NCI-H187 treated with DMSO at 0.1 percent for 48 hours (cell line): ENCODE measurements at places on chromosomes 3 and 15.

- no peak for DNase-seq
Measured at GRCh38 chr3:123021996-123022510, 5.5 kb downstream of the SEMA5B start.

- no peak for DNase-seq
Measured at GRCh38 chr3:175869404-175869803, 1010.3 kb downstream of the NAALADL2 start.

DNA sequence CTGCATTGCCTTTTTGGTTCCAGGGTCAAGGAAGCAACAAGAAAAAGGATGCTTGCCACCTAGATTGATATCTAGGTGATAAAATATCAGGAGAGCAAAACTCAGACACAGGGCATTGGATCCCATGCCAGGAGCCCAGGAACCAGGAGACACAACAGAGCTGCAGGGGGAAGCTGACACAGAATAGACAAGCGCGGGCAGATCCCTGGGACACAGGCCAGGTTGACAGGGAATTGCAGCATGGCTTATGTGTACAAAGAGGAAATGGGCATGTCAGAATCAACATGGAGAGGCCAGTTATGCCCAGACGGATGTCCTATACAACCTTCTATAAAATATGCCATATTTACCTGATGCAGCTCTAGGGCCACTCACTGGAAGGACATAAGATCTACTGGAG, 84.2 kb downstream of the SEMA6D start:
- no peak for DNase-seq

GRCh38 chr3:123489400-123490004, 40.6 kb upstream of the ADCY5 start:
- no peak for DNase-seq

GRCh38 chr3:114827495-114827894, 319.6 kb downstream of the ZBTB20 start:
- DNase-seq, result no peak

DNA sequence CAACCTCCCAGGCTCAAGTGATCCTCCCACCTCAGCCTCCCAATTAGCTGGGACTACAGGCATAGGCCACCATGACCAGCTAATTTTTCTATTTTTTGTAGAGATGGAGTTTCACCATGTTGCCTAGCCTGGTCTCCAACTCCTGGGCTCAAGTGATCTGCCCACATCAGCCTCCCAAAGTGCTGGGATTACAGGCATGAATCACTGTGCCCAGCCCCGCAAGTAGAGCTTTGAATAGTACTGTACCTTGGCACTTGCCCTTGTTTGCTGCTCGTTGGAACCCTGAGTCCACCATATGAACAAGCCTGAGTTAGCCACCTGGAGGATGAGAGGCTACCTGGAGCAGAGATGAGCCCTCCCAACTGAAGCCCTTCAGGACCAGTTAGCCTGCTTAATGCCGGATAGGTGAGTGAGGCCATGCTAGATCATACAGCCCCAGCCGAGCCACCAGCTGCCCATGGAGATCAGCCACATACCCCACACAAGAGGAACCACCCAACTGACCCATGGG, 267.9 kb downstream of the SHQ1 start:
- no peak for DNase-seq

- DNase-seq, result no peak
Measured at GRCh38 chr15:85456798-85457197, 76.4 kb downstream of the AKAP13 start.

DNA sequence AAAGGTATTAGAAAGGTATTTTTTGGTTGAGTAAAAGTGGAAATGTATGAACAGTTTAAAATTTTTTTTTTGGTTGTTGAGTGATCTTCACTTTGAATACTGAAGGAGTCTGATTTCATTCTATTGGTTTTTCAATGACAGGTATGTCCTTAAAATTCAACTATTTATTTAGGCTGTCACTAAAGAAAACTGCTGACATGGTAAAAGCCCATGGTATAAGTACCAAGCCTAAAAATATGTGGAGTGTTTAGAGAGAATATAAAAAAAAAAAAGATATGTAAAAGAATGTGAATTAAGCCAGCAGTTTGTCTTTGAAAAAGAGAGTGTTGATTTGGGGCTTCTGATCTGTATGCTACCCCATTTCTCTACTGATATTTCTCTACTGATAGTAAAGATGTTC, 90.3 kb upstream of the SUCLG2 start:
- DNase-seq, result no peak

GRCh38 chr15:56734013-56734635, 815 bp upstream of the ZNF280D start:
- no peak for DNase-seq

GRCh38 chr3:143482106-143483088, 362.8 kb downstream of the CHST2 start:
- no peak for DNase-seq

DNA sequence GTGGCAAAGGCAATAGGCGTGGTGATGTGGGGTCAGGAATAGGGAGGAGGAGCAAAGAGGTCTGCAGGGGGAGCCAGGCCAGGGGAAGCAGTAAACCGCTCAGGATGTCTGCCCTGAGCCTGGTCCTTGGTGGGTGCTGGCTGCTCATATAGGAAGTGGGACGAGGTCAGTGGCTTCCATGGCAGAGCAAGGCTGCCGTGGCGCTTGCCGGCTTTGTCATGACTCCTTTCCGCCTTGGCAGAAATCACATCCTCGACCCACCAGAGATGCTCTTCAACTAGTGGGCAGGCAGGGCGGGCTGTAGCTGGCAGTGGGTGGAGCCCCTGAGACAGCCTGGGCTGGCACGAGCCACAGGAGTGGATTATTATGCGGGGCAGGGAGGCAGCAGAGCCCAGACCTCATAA, 13.1 kb upstream of the SKOR1 start:
- no peak for DNase-seq

DNA sequence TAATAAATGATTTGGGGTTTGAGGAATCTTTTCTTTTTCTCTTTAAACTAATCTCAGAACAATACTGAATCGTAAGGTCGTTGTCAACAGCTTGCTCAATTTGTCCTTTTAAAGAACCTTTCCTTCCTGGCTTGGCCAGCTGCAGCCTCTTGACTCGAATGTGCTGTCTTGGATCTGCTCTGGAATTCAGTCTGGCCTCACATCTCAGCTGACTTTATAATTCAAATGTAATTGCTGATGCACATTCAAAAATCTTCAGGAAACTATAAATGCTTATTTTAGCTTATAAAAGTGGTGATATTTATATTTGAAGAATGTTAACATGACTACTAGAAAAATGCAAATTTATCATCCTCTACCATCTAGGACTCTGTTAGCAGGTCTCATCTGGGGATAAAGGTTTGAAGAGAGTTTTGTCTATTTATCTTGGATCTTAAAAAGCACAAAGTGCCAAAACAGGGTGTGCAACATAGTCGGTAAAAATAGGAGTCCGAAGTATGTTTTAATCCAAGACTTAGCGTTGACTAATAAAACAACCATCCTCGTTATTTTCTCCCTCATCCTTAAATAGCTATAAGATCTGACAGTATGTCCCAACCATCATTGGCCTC, 1035.2 kb downstream of the MCTP2 start:
- DNase-seq, result no peak

- no peak for DNase-seq
Measured at GRCh38 chr3:195116407-195117185, 154.4 kb downstream of the XXYLT1 start.

- DNase-seq, result no peak
Measured at GRCh38 chr3:128786434-128787020, 60.5 kb downstream of the RAB7A start.

DNA sequence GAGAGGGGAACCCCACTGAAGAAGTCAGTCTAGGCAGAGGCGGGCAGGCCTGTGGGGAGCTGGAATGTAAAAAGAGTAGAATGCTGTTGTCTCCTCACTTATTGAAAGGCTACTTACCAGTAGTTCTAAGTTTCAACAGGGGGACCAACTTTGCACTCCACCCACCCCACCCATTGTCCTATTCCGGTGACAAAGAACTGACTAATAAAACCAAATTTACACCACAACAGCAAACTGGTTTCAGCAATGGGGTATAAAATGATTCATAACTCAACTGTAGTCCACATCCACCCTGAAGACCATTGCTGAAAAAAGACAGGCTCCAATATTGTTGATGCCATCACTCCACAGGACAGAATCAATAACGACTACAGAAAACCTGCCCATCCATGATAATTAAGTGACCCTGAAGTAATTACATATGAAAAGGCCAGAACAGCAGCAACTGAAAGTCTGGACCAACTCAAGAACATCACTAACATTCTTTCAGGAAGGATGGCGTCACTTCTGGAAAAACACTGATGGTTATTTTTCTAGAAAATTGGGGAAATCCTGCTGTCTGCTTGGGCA, 80.2 kb downstream of the ABI3BP start:
- no peak for DNase-seq

DNA sequence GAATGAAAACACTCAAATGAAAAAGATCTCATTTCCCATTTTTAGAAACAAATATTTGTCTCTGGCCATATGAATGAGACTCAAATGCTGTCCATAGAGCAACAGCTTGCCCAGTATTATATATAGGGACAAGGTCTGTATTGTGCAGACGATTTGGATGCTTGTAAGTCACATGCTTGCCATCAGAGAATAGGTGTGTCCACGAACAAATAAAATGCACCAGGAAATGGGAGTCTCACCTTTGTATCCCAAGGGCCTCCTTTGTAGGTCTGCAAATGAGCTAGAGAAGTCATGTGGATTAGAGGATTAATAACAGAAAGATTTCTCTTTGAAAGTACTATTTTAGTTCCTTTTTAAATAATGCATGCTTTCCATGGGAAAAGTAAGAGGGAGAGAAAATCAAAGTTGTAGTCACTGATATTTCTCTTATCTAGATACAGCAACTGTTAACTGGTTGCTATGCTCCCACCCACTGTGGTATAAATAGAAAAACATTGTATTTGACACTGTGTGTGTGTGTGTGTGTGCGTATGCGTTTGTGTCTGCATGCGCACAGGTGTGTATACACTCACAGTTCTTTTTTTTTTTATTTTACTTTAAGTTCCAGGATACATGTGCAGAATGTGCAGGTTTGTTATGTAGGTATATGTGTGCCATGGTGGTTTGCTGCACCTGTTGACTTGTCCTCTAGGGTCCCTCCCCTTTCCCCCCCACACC, 383.4 kb upstream of the ARRDC4 start:
- DNase-seq, result no peak

DNA sequence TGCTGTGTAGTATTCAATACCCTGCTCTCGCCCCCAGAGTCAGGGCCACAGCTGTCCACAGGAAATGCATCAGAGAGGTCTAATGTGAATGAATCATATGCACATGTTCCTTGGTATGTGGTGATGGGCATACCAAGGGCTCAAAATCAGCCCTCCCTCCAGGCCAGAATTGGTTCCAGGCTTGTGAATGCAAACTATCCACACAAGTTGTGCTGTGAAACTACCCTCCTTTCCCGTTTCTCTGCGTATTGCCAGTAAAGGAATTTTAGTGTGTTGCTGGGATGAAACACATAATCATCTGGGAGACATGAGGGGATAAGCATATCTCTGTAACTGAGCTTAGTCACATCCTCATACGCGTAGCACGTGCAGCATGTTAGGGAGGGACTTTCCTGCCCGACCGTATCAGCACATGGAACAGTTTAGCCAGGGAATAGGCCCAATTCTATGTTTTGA, 9.2 kb upstream of the MME start:
- no peak for DNase-seq

GRCh38 chr3:195916291-195916690, 7.9 kb upstream of the TNK2 start:
- DNase-seq, result no peak

GRCh38 chr15:80242802-80243201, 9.2 kb downstream of the CTXND1 start:
- DNase-seq, result no peak

DNA sequence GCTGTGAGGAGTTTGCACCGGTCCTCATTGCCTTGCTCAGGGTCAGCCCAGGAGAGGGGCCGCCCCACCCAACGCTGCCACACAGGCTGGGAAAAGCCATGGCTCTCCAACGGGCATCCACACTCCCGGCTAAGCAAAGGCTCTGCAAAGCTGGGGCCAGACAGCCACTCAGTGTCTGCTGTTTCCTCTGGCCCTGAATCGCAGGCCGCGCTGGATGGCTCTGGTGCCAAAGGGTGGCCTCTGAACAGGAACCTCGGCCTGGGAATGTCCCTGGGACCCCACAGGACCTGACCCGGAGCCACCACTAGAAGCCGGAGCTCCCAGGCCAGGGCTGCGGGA, 42.9 kb downstream of the RPN1 start:
- DNase-seq, result no peak

DNA sequence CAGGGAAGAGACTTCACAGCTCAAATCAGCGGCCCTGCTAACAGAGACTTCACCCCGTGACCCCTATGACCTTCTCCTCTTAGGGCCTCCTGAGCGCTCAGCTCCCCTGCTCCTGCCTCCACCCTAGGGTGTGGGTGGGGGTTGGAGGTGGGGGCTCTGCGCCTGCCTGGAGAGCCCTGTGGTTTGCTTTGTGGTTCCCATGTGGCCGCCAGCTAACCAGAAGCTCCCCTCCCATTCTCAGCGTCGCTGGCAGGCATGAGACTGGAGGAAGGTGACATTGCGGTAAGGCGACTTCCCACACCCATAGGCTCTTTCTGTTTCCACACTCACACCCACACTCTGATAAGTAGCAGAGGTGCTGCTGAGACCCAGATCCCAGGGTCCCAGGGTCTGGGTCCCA, 27.6 kb downstream of the XYLB start:
- DNase-seq, result no peak

DNA sequence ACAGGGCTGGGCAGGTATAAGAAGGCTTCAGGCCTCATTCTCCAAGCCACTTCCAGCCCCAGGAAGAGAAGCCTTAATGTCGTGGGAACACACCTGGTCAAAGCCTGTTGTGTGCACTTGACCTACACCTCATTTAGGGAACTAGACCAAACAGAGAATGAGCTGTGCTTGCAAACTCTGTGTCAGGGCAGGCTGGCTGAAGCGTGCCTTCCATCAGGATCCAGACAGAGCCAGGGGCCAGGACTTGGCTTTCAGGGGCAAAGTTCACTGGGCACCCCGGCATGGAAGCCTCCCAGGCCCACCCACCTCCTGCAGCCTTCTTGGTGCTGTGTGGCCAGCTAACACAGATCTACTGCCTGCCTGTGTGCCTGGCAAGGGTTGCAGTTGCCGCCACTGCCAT, 11.5 kb downstream of the RBPMS2 start:
- no peak for DNase-seq

DNA sequence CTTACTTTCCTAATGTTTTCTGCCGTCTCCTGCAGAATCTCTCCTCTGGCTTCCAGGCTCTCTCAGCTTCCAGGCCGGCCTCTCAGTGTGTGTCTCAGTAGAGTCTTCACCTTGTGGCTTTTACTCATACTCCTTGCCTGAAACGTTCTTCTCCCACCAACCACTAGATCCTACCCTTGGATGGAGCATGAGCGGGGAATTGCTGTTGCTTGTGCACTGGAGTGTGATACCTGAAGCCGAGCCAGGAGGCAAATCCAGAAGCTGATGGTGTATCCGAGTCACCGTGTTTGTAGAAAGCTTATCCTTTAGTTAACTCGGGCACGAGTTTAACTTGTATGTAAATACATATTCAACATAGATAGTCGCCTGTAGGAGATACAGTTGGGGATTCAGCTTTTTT, 285.0 kb upstream of the C2CD4B start:
- no peak for DNase-seq
